ENCODE measurements at places on chromosomes 5 and 9.

DNA sequence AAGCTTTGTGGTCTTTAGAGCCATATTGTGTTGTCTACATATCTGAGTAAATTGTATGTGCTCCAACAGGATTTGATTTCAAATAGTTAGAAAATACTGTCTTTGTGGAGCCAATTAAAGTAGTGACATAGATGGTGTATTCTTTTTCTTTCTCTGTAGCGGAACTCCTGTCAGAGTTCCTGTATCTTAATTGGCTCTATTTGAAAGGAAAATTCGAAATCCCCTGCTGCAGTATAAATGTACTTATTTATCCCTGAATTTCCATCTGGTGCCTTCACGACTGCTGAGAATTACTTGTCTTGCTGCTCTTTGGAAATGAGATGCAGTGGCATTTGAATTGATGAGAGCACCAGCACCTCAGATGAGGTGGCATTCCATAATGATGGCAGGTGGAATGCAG lies 546.7 kb upstream of the SGCD start:
- DNase-seq: no peak

DNA sequence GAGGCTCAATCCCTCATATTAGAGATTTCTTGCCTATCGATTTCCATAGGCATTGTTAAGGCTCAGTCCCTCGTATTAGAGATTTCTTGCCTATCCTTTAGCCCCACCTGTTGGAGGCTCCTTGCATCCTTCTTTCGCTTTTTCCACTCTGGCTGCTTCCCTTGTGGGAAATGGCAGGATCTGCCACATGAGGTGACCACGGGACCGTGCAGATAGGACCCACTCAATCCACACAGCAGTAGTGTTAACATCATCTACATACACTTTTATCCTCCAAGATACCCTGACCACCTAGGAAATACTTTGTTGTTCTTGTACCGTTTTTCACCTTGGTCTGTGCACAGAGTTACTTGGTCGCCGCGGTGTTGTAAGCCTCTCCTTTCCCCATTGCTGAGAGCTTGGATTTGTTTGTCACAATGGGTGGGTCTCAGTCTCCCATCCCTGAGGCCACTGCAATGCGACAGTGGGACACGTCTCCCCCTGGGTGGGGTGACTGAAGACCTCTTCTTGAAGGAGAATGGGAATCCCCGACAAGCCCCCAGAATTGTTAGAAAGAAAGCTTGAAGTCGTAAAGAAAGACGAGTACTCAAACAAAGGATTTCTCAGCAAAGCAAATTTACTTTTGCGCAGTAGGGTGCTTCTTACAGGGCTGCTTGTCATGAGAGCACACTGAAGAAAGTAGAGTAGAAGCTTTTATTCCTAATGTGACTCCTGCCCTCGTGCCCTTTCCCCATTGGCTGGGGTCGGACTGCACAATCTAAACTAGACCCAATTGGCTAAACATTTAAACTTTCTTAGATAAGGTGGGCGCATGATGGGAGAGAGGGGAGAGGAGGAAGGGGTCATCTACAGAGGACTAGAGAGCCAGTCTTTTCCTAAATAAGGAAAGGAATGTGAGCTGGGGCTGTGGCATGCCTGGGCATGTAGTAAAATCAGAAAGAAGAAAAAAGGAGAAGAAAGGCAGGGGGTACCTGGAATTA lies 19.8 kb downstream of the IFT74 start:
- peak; percentile 34 for DNase-seq

- DNase-seq: no peak
Measured at GRCh38 chr5:66012271-66012670, 85.9 kb downstream of the ERBIN start.

DNA sequence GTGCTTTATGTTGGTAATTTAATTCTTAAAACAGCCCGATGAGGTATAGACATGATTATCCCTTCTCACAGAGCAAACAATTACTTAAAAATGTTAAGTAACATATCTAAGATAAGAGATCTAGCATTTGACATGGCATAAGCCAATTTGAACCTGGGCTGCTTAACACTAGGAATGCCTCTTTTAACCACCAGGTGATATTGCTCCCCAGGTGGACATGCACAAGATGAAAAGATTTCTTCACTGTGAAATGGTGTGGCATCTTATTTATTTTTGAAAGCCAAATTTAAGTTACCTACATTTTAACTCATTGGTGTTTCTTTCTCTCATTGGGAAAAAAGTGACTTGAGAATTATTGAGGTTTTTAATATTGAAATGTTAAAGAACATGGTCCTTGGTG lies 15.8 kb upstream of the LRRC70 start:
- DNase-seq: no peak

DNA sequence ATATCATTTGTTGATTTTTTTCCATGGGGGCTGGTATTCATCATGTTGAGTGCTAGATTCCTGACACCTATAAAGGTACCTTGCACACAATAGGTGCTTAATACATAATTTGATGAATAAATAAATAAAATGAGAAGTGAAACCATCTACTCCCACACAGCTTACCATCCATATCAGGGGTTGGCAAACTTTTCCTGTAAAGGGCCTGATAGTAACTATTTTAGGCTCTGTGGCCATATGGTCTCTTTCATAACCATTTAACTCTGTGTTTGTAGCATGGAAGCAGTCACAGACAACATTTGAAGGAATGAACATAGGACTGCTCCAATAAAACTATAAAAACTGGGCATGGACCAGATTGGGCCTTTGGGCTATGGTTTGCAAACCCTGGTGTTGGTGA lies 100.3 kb downstream of the GCNT1 start:
- DNase-seq: no peak
